H4 (cell line): ENCODE measurements at places on chromosomes 12 and 14. TPM values are rescaled to one million over a fixed set of nuclear protein-coding genes. Genes with fewer than 3 reads are reported as not detected.

DNA sequence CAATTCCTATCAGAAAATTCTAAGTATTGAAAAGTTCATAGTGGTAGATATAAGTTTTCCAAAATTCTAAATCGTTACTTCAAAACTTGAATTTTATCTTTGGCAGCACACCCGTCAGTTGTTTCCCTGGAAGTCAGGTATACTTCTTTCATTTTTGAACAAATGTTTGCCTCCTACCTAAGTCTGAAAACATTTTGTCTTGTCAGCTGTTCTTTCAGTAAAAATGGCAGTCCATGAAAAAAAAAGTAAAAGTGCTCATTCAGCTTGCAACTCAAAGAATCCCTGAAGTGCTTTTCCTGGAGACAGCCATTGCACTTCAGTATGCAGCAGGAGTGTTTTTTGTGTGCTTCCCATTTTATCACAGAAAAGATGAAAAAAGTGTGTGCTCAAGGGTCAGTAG lies 130.1 kb upstream of the NEDD1 start:
- DNase-seq, result no peak

DNA sequence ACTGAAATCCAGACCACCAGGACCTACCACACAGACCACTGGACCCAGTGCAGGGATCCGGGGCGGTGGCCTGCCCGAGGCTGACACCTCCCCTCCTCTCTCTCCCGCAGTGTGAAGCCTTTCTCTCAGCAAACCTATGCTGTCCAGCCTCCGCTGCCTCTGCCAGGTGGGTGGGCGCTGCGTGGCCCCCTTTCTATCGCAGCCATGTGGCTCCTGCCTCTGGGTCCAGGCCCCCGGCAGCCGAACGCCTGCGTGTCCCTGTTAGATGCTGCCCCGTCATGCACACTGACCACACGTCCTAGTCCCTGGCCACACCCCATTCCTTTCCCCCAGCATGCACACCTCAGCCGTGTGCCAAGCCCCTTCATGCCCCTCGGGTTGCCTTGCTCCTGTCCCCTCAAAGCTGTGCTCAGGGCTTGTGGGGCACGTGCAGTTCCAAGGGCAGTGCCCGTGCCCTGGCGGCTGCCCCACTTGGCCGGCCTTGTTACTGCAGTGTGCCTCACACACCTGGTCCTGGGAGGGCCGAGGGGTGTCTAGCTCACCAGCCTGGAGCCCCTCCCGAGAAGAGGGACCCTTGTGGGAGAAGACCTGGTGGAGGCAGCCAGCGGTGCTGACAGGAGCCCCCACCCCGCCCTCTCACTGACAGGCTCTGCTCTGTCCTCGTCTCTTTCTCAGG lies 58.0 kb upstream of the TSPAN9 start:
- DNase-seq, result no peak

DNA sequence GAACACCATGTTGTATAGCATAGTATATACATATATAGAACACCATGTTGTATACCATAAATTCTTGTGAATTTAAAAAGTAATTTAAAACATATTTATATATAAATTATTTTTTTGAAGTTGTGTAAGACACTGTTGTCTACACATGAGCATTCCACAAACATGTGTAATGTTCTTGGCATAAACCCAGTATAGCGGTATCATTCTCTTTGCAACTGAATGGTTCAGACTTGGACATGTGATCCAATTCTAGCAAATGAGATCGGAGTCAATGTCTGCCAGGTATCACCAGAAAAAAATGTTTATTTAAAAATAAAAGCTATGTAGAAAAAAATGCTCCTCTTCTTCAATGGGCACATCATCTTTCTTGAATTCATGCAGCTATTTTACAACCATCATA lies 33.9 kb downstream of the CEP290 start:
- DNase-seq, result no peak

DACT1 gene
- total RNA-seq, result 10.1 and 11.7 TPM in 2 replicates

DNA sequence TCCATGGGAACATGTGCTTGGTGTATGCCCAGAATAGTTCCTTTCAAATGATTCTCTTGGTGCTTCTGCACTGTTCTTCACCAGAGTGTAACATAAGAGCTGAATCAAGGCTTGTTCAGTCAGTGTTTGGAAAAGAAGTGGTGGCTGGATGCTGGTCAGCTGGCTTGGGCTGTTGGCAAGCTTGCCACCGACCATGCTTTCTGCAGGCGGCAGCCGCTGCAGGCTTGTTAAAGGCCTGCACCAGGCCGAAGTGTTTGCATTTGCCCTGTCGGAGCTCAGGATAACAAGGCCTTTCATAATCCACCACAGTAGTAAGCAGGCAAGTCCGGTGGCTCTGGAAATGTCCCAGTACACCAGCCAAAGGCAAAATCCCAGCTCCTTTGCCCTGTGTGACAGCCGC lies 26.9 kb downstream of the DAAM1 start:
- no peak for DNase-seq

DNA sequence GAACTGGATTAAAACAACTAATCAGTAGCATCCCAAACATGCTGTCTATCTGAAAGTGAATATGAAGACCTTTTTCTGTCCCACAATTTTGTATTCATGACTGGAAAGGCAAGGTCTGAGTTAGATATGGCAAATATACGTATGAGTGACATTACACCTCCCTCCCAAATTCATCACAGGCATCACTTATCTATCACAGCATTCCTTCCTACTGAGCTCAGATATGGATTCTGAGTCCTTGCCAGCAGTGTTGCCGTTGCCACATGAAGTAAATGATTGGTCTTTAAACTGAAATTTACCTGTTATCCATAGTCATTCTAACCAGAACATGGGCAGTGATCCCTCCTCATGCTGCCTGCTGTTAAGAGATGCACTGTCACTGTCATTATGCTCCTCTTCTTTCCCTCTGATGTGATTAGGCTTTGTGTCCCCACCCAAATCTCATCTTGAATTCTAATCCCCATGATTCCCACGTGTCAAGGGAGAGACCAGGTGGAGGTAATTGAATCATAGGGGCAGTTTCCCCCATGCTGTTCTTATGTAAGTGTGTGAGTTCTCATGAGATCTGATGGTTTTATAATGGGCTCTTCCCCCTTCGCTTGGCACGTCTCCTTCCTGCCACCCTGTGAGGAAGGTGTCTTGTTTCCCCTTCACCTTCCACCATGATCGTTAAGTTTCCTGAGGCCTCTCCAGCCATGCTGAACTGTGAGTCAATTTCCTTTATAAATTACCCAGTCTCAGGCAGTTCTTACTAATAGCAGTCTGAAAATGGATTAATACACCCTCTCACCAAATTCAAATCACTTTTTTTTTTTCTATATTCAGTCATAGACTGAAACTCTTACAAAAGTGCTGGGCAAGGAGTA lies 288.4 kb downstream of the NUAK1 start:
- DNase-seq, result no peak

- no peak for DNase-seq
Observed at GRCh38 chr14:35973770-35974169, 147.6 kb downstream of the BRMS1L start.

GRCh38 chr12:30614031-30614430 lies 81.6 kb downstream of the IPO8 start:
- no peak for DNase-seq

GRCh38 chr12:10740182-10740581 lies 17.1 kb upstream of the YBX3 start:
- DNase-seq, result no peak

GRCh38 chr14:97802430-97803373 lies 1005.5 kb downstream of the VRK1 start:
- DNase-seq, result no peak

DNA sequence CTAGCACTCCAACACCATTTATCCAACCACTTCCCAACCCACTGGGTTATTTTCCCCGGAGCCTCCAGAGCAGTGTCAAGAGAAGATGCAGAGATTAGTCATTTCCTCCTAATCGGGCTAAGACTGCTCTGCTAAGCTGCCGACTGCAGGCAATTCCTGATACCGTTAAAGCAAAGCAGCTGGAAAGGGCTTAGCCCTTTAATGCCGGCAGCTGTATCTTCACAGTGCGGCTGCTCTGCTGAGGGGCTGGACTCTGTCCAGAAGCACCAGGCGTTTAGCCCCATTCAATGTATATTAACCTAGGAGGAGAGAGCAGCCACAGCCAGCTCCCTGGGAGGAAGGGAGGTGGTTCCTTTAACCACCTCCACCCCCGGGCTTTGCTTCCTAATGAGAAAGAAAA lies 11.1 kb downstream of the AQP6 start:
- DNase-seq, result peak; percentile 53

GPR137C gene
- 0.49 and 0.89 TPM in 2 replicates for total RNA-seq

DNA sequence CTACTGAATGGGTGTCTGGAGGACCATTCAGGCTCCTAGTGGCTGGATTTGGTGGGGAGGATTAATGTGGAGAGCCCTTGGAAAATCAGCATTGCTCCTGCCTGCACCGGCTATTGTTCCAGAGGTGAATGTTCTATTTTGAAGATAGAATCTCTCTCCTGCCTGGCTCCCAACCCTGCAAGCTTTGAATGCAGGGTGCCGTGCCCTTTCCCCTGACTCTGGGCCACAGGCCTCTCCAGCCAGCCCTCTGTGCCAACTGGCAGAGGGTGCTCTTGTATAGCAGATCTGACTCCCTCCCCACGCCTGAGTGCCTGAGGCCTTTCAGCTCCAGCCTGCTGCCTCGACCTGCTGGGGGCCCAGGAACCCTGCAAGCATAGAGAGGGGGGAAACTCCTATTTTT lies 106.8 kb downstream of the TMEM260 start:
- DNase-seq, result no peak
